ENCODE measurements at places on chromosomes 12 and 14. TPM values are rescaled to one million over a fixed set of nuclear protein-coding genes. Genes with fewer than 3 reads are reported as not detected.

The LBHD2 gene
- not detected for total RNA-seq

The DAO gene
- total RNA-seq, result not detected

The ART4 gene
- not detected for total RNA-seq

The PSMD9 gene
- 113 TPM for total RNA-seq

The TEX52 gene
- not detected for total RNA-seq

The SERPINA12 gene
- total RNA-seq, result not detected

The RBP5 gene
- not detected for total RNA-seq

The PTGR2 gene
- total RNA-seq, result 10.3 TPM

The TMEM229B gene
- 0.17 TPM for total RNA-seq

The CNTN1 gene
- total RNA-seq, result 64.6 TPM

The TDRD9 gene
- total RNA-seq, result not detected

The RTN1 gene
- not detected for total RNA-seq

The TAS2R7 gene
- not detected for total RNA-seq

The SRSF9 gene
- total RNA-seq, result 232 TPM

The ACSM4 gene
- total RNA-seq, result not detected

The PPM1H gene
- total RNA-seq, result 7.0 TPM

The SLC25A21 gene
- total RNA-seq, result 1.6 TPM

The HAL gene
- 0.06 TPM for total RNA-seq

The NINJ2 gene
- not detected for total RNA-seq

The RASSF8 gene
- 8.5 TPM for total RNA-seq

The NTS gene
- 81.3 TPM for total RNA-seq

The GPRC5D gene
- total RNA-seq, result not detected

The B4GALNT3 gene
- total RNA-seq, result 0.47 TPM

The TAS2R31 gene
- not detected for total RNA-seq

The TAS2R14 gene
- total RNA-seq, result 0.83 TPM

The SVOP gene
- total RNA-seq, result not detected

The SRRM4 gene
- total RNA-seq, result not detected

The COQ5 gene
- 28.5 TPM for total RNA-seq

The FGF23 gene
- total RNA-seq, result not detected

The NOVA1 gene
- 6.2 TPM for total RNA-seq

The C14orf93 gene
- 2.4 TPM for total RNA-seq

The ACOT6 gene
- total RNA-seq, result not detected

The PTPRR gene
- total RNA-seq, result 0.17 TPM

The ZNF605 gene
- 3.4 TPM for total RNA-seq

The DLGAP5 gene
- 33.9 TPM for total RNA-seq

The RAPGEF3 gene
- total RNA-seq, result 0.57 TPM

The RNU4-1 gene
- total RNA-seq, result not detected

The OAS1 gene
- 66.8 TPM for total RNA-seq

The MYH6 gene
- not detected for total RNA-seq

The TAS2R20 gene
- total RNA-seq, result not detected

The PLEKHG7 gene
- total RNA-seq, result 0.02 TPM

The ACRBP gene
- 0.24 TPM for total RNA-seq

The CLEC1A gene
- total RNA-seq, result not detected

The PRB2 gene
- not detected for total RNA-seq

The KRT73 gene
- total RNA-seq, result not detected

The PAH gene
- not detected for total RNA-seq

The GLS2 gene
- 0.12 TPM for total RNA-seq

The GLI1 gene
- 9.9 TPM for total RNA-seq

The RFLNA gene
- 0.13 TPM for total RNA-seq

The DBX2 gene
- total RNA-seq, result not detected

The BCL2L14 gene
- total RNA-seq, result not detected

The KRT78 gene
- not detected for total RNA-seq

The FOXN4 gene
- total RNA-seq, result 0.12 TPM

The PRR4 gene
- 1.5 TPM for total RNA-seq

The IFNG-AS1 gene
- not detected for total RNA-seq

The PIK3C2G gene
- not detected for total RNA-seq

Data from A549 treated with CpdA at 1 μM for 4 hours (cell line).